T-helper 17 cell (primary cell): ENCODE measurements at places on chromosomes 3 and 15.

DNA sequence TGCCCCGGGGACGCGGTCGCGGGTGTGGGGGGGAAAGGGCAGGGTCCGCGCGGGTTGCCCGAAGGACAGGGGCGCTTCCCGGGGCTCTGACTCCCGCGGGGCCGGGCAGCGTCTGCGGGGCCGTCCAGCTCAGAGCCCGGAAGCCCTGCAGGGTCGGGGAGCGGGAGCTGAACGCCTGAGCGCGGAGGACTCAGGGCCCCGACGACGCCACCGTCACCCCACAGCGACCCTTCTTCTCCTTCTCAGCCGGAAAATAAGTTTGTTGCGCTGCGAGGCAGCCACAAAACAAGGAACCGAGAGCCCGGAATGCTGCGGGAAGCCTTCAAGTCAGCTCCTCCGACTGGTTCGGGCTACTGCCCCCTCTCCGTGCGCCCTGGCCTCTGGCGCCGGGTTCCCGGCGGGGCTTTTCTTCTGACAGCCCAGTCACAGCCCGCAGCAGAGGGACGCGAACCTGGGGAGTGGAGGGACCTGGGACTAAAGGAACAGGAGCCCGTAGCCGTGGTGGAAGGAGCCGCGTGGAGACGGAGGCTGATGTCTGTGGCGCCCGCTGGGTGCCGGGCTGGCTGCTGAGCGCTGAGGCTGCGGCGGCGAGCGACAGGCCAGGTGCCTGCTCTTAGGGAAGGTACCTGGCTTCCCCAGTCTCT, 484 bp downstream of the CNTN4 start:
- DNase-seq = no peak

GRCh38 chr15:51162865-51163762, 68.4 kb upstream of the TNFAIP8L3 start:
- peak; percentile 16 for DNase-seq

DNA sequence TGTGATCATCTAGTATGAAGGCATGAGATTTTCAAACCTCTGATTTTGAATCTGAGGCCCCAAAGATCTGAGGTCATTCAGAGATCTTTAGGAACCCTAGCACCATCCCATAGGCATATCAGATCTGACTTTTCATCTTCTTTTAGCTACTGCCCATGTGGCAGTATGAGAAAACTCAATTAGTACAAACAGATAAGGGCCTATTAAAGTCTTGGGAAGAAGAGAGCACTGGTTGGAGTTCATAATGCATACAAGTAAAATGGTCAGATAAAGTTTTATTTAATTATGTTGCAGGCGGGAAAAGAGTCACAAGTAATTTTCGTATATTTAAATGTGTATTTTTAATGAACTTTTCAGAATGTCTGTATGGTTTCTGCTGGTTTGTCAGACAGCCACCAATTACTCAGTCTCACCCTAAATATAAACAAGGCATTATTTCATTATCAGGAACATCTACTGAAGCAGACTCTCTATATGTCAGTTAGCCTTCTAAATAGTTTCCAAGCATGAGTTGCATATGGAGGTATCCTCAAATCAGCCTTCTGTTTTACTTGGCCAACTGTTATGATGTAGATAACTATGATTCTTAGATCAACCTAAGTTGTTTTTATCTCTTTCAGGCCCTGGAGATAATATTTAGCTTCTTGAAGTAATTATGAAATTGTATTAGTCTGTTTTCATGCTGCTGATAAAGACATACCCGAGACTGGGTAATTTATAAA, 340.3 kb upstream of the TBC1D5 start:
- no peak for DNase-seq

DNA sequence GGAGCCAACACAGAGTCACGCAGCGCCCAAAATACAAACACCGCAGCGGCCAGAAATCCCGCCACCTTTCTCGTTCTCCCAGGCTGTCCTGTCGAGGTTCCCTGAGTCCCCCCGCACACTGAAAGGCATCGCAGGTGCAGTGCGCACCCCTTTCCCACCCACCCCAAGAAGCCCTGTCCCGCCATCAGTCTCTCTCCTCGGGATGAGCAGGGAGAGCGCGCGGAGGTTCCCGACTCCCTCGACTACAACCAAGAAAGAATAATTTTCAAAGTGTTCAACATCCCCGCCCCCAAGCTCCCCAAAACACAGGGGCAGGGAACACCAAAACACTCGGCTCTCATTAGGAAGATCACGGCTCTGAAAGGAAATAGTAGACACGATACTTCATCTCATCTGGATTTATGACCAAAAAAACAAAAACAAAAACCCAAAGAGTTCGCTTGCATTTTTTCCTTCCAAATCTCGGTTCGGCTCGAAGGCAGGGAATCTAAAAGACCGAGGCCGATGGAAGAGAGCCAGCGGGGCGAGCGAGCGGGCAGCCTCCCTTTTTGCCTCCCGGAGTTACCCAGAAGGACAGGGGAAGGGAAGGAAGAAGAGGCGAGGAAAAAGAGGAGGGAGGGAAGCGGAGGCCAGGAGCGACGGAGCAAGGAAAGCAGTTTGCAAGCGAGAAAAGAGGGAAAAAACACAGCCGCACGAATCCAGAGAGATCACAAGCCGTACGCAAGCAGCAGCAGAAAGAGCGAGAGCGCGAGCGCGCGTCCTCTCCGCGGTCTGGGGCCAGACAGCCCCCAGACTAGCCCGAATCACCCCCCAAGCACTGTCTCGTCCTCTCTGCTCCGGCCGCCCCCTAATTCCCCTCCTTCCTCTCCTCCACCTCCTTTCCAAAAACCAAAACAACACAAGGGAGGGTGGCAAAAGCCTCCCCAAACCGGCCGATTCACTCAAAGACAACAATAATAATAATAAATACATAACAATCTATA, 808 bp downstream of the BCL6 start:
- peak; percentile 34 for DNase-seq

DNA sequence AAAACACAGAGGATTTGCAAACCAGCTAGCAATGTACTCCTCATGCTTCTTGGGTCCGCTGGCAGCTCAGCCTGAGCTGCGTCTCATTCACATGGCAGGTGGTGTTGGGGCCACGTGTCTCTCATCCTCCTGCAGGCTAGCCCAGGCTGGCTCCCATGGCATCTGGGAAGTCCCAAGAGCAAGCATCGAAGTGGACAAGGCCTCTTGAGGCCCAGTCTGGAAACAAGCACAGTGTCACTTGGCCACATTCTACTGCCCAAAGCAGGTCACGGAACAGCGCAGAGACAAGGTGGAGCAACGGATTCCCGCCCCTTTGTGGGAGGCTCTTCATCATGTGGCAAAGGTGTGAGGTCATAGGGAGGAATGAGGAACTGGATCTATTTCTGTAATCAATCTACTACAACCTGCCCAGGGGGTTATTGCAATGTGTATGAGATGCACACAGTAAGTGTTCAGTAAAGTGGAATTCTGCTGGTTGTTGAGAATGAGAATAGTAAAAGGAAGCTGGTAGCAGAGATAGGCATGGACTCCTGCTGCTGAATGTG, 128.3 kb downstream of the TPRA1 start:
- DNase-seq = no peak

DNA sequence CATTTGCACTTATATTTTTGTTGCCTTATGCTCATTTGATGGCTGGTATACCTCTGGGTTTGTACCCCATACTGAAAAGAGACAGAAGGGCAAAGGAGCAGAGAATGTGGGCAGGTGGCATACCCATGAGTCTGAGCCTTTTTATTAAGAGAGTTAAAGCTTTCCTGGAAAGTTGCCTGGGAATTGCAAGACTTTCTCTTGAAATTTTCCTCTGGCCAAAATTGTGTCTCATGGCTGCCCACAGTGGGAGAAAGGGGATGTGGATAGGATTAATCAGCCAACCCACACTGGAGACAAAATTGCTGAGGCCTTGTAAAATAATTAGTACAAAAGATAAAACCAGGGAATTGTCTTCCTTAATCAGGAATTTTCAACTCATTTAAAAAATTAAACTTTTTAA, 8.2 kb upstream of the NMD3 start:
- no peak for DNase-seq

DNA sequence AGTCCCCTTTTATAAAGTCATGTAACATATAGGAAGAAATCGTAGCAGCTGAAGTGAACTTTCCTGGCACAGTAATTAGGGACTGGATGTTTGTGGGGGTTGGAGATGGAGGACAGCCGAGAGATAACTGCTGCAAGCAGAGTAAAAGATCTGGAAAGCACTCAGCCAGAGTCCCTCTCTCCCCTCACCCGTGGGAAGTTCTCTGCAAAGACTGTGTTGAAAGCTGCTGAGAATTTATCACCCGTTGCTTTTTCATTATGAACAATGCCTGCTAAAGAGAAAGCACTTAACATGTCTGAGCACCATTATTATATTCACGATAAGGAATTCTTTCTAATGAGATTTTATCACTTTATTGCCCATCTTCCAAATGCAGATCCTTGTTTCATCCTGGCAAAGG, 248.8 kb downstream of the SHOX2 start:
- no peak for DNase-seq

- DNase-seq = no peak
Measured at GRCh38 chr3:4570840-4571621, 77.9 kb downstream of the ITPR1 start.

GRCh38 chr3:7346364-7346763, 485.4 kb downstream of the GRM7 start:
- no peak for DNase-seq

DNA sequence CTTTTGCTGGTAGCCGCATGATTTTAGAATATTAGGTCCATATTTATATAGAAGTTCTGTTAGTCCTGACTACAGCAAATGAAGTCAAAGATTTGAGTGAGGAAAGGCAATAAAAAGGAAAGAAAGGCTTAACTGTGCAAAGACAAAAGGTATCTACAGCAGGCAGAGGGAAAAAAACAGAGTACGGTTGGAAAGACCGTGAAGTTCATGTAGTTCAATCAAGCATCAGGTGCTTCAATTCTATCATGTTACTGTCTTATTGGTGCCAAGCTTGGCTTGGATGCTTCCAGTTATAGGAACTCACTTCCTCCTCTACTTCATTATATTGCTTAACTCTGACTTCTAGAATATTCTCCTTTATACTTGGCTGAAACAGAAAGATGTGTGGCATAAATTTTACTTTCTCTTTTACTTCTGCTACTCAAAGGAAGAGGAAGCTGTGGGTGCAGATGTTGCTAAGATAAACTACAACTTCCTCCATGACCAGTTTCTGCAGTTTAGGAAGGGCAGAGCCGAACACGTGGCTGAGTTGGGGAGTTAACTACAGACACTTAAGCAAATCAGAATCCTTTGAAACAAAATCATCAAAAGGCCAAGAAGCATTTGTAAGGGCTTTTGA, 72.6 kb upstream of the ZBED2 start:
- DNase-seq = peak; percentile 31

DNA sequence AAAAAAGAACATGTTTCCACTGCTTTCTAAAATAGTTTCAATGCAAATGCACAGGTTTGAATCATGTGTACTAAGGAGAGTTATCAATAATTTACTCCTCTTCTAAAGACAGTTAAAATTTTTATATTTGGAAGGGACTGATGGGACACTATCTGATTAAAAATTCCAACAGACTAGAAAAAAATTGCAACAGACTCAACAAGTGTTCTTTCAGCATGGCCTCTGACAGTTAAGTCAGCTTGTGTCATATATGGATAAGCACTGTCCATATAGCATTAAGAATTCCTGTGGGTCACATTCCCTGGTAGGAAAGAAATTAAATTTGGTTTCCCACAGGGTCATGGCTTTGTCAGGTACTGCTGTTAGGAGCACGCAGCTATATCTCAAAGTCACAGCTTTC, 96.8 kb downstream of the OSBPL10 start:
- DNase-seq = no peak

GRCh38 chr3:119330858-119331257, 36.7 kb downstream of the ARHGAP31 start:
- no peak for DNase-seq

DNA sequence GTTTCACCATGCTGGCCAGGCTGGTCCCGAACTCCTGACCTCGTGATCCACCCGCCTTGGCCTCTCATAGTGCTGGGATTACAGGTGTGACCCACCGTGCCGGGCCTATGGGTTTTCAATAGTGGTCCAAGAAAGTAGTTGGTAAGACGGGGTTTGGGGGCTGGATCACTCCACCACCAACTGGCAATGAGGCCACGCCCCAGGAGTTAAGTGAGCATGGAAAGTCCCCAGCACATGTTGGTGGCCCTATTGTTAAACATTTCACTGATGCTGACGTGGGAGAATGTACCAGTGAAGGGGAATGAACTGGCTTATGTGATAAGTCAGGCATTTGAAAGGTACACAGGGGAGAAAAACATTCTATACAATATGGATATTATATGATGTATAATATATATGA, 80.4 kb downstream of the CHRD start:
- no peak for DNase-seq

DNA sequence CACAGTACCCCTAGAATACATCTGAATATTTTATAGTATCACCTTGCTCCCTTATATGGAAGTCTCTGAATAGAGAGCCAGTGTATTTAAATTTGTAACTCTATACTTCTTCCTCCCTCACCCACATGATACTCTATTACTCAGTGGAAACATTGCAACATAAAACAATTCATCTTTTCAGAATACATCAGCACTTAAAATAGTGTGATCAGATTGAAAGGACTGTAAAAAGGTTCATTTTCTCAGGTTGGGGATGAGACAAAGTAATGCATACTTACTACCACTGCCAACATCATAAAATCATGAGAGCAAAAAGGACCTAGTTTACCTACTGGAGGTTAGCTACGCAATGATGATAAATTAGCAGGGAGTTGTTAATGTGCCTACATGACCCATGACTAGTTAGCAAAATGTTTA, 13.8 kb upstream of the THRB start:
- no peak for DNase-seq

- no peak for DNase-seq
Measured at GRCh38 chr3:184725176-184725719, 13.4 kb upstream of the MAGEF1 start.
